ENCODE measurements at places on chromosomes 2 and 18.

DNA sequence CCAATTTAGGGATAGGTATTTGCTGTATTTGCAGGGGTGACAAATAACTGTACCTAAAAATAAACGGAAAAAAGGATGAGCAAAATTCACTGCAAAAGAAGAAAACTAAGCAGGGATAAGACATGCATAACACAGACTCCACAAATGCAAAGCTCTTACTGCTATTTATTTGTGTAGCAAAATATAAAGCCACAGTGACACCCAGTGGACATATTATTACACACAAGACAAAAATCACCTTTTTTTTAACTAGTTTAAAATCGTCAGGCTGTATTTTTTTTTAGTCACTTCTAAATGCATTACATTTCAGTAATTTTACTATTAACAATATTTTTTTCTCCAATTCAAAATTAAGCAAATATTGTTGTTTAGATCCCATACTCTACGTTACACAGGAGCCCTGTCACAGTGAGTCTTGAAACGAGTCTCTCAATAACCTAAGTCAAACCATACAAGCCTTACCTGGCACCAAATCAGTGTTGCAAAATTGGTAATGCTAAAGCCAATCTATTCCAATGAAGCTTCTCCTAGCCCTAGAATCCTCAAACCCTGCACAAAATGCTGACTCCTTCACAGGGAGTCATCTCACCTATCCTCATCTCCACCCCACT, 23.7 kb downstream of the METTL4 start:
- no peak for DNase-seq

- DNase-seq, result no peak
Measured at GRCh38 chr2:162795312-162795711, 43.3 kb downstream of the KCNH7 start.

GRCh38 chr18:48385596-48385995, 23.6 kb downstream of the ZBTB7C start:
- DNase-seq, result no peak

- no peak for DNase-seq
Measured at GRCh38 chr18:79427368-79428225, 31.9 kb downstream of the NFATC1 start.

GRCh38 chr18:44065206-44065605, 615.5 kb upstream of the SETBP1 start:
- no peak for DNase-seq
